ENCODE measurements at places on chromosomes 13 and 19. TPM values are rescaled to one million over a fixed set of nuclear protein-coding genes. Genes with fewer than 3 reads are reported as not detected.
A peak's percentile ranks its signal among the peaks of the same experiment; 100 is the strongest.

DNA sequence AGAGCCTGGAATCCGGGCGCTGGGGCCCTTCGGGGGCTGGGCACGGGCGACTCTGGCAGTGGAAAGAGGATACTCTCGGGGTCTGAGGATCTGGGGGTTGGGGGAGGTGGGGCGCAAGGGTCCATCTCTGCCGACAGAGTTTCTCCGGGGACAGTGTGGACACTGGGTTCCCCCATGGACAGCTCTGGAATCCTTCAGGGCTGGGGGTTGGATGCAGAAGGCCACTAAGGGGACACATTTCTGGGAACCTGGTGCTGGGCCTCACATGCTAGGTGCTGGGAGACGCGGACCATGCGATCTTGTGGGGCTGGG lies 2.3 kb downstream of the TGFBR3L start:
- DNase-seq, result no peak

- peak; percentile 16 for DNase-seq
These were observed 125.2 kb upstream of the SPACA7 start for GRCh38 chr13:112250788-112251445.

DNA sequence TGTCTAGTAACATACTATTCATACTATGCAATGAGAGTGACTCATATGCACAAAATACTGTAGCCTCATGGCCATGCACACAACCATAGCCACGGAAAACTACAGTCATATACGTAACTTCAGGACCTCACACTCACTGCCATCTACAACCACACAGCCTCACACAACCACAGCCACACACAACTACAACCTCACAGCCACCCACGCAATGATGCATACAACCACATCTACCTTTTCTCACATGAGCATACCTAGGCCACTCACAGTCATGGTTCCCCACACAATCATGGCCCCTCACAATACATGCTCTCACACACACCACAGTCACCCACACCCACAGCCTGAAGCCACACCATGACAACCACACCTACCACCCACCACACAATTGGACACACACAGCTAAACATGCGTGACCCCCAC lies 8.7 kb upstream of the TNFSF14 start:
- peak; percentile 79 for DNase-seq

GRCh38 chr13:41675306-41675705 lies 218.0 kb downstream of the RGCC start:
- no peak for DNase-seq

DNA sequence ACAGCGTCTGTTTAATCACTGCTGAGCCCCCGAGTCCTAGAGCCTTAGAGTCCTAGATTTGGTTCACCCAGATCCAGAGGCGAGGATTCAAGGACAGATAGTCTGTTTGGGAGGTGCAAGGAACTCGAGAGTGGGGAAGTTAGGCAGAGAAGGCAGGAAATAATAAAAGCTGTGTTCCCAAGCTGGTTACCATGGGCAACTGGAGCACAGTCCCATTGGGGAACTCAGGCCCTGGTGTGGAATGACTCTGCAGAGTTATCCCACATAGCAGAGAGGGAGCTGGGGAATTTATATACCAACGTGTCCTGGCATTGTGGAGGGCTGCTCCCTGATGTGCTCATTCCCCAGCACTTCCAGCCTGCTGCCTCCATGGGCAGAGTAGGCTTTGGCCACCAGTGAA lies 9.7 kb downstream of the IGSF23 start:
- no peak for DNase-seq

GRCh38 chr13:76965759-76966421 lies 17.6 kb downstream of the ACOD1 start:
- no peak for DNase-seq

Gene ZNF175
- 8.3 TPM for total RNA-seq

Gene CCDC70
- not detected for total RNA-seq

Gene RBM42
- 117 TPM for total RNA-seq

Gene ICAM5
- 0.84 TPM for total RNA-seq

Data from activated CD8-positive, alpha-beta memory T cell treated with anti-CD3 and anti-CD28 coated beads, Interleukin-2, amount 10 ng/mL, durations not matched to agents 7 days and 5 days (primary cell).